NCI-H446 treated with DMSO at 0.1 percent for 48 hours (cell line): ENCODE measurements at places on chromosomes 6 and 20.
A peak's percentile ranks its signal among the peaks of the same experiment; 100 is the strongest.

- DNase-seq: no peak
Measured at GRCh38 chr6:30157581-30157980, 3.4 kb downstream of the TRIM10 start.

DNA sequence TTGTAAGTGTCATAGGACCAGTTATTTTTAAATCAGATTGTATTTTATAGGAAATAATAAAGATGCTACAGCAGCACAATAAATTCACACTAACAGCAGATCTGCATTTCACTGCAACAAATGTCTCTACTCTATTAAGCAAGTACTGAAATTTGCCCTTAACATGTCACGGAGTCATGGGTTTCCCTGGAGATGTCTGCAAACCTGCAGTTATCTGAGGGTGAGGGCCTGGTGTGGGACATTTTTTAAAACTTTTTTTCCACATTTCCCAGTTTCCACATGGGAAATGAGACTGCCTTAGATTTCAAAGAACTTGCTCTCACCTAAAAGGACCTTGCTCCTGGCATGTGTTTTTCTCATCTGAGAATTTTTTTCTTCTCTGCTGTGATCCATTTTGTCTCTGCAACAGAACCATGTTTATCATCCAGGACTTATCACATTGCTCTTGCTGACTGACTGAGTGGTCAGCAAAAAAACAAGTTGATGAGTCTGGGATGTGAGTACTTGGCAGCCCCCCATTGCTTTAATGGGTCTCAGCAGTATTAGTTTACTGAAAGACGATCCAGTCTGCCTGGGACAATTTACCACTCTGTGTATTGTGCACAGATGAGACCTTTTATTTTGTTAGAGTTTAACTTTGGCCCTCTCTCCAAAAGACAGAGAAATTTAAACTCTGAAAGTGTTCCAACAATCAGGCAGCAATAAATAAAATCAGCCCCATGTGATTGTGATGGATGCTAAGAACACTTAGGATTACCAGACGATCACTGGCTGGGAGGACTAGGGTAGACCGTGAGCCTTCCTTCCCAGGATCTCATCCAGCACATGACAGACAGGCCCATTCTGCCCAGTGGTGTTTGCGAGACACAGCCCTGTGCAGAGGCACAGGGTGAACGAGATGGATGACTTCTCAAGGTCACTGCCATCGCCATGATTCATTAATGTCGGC is 268.8 kb downstream of the BTBD9 start:
- DNase-seq: no peak

GRCh38 chr6:140871911-140872310 is 1260.8 kb upstream of the GJE1 start:
- DNase-seq: no peak

DNA sequence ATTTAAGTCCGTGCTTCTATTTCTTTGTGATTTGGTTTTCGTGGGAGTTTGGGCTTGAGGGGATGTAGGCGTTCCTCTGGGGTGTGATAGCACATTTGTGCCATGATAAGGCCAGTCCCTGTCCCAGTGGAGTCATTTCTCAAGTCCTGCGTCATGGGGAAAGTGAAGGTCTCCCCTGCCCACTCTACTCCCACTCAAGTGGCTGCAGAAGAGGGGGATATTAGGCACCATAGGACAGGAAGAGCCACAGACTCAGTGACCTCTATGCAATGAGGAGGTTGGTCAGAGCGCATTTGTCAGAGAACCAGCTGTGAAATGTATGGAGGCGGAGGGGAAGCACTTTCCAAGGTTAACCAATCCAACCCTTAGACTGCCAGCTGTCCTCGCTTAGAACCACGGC is 51.9 kb upstream of the EDN1 start:
- no peak for DNase-seq

GRCh38 chr6:160160450-160160849 is 38.8 kb downstream of the SLC22A1 start:
- DNase-seq: no peak

GRCh38 chr20:47466213-47466612 is 35.5 kb upstream of the NCOA3 start:
- no peak for DNase-seq

- peak; percentile 61 for DNase-seq
Measured at GRCh38 chr6:7156643-7157278, 49.0 kb downstream of the RREB1 start.

DNA sequence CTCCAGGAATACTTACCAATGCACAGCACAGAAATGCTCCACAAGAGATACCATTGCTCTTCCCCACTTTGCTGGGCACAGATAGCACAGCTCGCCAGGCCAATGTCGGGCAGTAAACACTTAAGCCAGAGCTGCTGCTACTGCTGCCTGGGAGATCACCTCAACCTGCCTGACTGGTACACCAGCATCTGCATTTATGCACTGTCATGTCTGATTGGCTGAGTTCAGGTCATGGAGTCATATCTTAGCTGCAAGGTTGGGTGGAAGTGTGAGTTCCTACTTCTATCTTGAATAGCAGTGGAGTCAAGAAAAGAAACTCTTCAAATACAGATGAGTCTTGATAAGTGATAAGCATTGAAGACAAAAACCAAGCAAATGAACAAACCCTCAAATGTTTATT is 10.9 kb upstream of the ADGRF4 start:
- DNase-seq: no peak

DNA sequence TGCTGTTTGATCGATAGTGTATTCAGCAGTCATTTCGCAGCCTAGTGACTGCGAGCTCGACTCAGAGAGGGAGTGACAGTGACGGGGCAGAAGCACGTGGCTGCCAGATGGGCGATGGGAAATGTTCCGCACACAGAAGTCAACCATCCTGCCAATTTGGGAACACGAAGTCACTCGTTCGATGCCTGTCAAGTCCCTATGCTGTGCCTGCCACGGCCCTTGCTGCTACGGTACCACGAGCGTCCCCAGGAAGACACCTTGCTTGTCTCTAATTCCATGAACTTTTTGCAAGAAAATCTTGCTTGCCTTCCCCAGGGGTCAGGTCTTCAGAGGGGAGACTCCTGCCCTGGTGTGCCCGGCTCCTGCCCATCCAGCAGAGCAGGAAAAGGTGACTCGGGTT is 17.0 kb upstream of the STX16 start:
- DNase-seq: no peak
